ENCODE measurements at places on chromosomes 12 and 14.

- no peak for DNase-seq
These were observed 413.6 kb downstream of the BTG1 start for GRCh38 chr12:91732086-91732485.

- DNase-seq, result no peak
These were observed 18.6 kb downstream of the TPCN1 start for GRCh38 chr12:113239811-113240331.

GRCh38 chr14:58861586-58861985, 223.8 kb downstream of the DACT1 start:
- DNase-seq, result no peak

DNA sequence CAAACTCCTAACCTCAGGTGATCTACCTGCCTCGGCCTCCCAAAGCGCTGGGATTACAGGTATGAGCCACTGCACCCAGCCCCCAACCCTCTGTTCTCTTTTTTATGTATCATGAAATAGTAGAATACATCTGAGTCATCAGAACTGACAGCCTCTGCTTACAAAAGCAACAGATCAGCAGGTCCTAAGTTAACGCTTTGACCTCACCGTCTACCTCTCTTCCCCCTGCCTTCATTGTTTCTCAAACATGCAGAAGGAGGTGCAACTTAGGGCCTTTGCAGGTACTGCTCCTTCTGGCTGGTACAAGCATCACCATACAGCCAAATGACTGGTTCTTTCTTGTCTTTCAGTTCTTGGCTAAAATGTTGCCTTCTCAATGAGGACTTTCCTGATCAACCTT, 249.2 kb downstream of the PAWR start:
- DNase-seq, result no peak

- DNase-seq, result no peak
These were observed 12.9 kb downstream of the CEP170B start for GRCh38 chr14:104877806-104878550.

GRCh38 chr12:113056631-113057488, at the start of gene DTX1:
TSS of gene DTX1 (plus strand) at chr12:113056730. CDS start at chr12:113058193, 1,463 bp downstream.
- peak; percentile 54 for DNase-seq

DNA sequence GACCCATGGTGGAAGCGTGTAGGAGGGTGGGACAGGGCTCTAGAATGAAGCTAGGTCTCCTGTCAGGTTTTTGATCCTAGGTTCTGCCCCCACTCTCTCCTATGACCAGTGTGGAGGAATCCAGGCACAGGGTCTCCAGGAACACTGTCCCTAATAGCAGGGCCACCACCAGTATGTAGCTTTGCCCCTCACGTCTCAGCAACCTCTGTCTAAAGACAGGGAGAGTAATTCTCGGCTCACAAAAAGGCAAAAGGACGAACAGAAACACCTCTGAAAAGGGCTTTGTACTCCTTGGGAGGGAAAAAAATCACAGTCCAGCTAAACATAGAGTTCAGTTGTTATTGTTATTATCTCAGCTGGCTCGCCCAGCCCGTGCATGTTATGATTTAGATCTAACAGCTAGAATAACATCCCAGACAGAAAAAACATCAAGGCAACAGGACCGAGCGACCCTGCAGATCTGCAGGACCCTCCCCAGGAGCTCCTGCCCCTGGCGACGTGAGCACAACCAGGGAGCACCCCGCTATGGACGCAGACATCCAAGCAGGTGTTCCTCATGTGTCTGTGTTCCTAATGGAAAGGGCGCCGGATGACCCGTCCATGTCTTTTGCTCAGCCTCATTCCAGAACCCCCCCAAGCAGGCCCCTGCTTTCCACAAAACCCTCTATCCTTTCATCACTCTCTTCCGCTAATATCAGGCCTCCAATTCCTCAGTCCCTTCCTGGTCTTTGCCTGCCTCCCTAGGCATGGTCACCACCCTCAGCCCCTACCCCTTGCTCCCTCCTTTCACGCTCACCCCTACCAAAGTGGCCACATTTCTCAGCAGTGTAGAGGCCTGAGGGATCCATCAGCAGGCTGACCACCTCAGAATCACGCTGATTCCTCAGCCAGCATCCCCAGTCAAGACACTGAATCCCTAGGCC, 14.2 kb upstream of the SLC6A12 start:
- no peak for DNase-seq

DNA sequence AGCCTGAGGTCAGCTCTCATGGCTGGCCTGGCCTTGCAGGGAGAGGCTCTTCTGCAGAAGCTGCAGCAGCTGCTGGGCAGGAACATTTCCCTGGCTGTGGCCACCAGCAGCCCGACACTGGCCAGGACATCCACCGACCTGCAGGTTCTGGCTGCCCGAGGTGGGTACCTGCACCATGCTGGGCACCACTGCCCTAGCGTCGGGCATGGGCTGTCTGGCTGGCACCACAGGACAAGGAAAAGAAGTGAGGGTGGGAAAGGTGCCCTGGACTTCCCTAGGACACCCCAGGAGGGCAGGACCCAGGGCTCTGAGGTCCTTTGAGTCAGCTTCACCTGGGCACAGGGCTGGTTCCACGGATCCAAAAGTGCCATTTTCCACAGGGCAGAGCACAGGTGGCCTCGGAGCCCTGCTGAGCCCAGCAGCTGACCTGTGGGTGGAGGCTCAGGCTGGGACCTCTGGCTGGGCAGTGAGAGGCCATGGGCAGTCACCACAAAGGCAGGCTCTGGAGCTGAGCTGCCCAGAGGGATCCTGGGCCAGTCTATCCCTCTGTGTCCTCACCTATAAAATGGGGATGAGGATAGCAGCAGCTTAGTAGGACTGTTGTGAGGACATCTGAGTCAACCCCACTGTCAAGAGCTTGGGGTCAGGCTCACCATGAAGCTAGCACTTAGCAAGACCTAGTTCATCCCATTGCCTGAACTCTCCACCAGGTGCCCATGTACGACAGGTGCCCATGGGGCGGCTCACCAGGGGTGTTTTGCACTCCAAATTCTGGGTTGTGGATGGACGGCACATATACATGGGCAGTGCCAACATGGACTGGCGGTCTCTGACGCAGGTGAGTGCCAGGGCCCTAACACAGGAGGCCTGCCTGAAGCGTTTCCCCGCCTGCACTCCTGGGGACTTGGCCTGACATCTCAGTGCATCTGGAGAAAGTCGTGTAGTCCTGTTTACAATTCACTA, 4.9 kb downstream of the PLD4 start:
- DNase-seq, result no peak

- no peak for DNase-seq
These were observed 19.6 kb downstream of the SOX5 start for GRCh38 chr12:23929906-23930305.

DNA sequence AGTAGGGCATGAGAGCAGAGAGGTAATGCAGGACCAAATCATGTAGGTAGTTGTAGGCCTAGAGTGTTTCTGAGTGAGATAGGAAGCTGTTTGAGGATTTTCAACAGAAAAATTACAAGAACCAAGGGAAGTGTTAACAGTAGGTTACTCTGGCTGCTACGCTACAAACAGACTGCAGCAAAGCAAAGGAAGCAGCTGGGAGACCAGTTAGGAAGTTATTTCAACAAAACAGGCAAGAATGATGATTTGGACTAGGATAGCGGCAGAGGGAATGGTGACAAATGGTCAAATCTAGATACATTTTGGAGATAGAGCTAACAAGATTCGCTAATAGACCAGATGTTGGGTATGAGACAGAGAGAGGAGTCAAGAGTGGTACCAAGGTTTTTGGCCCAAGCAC, 26.8 kb downstream of the MRPL42 start:
- no peak for DNase-seq

DNA sequence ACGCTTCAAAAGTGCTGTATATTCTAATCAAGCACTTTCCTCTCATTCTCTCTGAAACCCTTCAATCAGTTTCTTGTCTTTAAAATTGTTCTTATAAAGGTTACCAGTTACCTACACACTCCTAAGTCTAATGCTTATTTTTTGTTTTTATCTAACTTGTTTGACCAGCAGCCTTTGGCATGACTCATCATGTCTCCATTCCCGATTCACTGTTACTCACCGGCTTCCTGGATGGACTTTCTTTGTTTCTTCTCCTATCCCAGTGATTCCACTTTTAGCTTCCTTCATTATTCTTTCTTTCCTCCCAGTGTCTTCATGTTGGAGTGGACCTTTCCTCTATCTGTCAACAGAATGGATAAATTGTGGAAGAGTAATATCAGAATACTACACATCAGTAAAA, 368.6 kb upstream of the CCDC196 start:
- DNase-seq, result no peak

- no peak for DNase-seq
These were observed 118.6 kb downstream of the TGFB3 start for GRCh38 chr14:75863221-75863620.
